Foreskin keratinocyte (primary cell): ENCODE measurements at places on chromosomes 5 and 9.

- DNase-seq, result peak; percentile 65
These were observed 65.4 kb upstream of the C9orf72 start for GRCh38 chr9:27638716-27639115.

GRCh38 chr9:90872835-90873294, 71.2 kb downstream of the SYK start:
- DNase-seq, result no peak

GRCh38 chr9:137114613-137115393, at the start of gene DPP7:
Gene DPP7, minus strand, starts transcription at chr9:137114733. Its CDS starts 20 bp downstream, at chr9:137114713.
- DNase-seq, result no peak

- DNase-seq, result no peak
These were observed 182.0 kb upstream of the PPP1R26 start for GRCh38 chr9:135297456-135298075.

DNA sequence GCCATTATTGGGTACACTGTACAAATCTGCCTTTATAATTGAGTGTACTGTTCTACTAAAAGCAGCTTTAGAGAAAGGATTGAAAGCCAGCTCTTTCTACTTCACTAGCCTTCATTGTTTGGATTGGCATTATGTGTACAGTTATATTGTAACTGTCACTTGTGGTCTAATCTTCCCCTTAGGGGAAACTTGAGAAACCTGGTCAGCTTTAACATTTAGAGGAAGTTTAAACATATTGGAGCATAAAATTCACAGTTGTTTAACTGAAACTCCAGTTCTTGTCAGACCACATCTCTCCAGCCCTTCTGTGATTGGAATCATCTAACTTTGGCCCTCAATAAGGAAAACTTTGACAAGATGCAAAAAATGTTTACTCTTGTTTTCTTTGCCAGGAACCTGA, 24.6 kb downstream of the PIK3R1 start:
- DNase-seq, result no peak

DNA sequence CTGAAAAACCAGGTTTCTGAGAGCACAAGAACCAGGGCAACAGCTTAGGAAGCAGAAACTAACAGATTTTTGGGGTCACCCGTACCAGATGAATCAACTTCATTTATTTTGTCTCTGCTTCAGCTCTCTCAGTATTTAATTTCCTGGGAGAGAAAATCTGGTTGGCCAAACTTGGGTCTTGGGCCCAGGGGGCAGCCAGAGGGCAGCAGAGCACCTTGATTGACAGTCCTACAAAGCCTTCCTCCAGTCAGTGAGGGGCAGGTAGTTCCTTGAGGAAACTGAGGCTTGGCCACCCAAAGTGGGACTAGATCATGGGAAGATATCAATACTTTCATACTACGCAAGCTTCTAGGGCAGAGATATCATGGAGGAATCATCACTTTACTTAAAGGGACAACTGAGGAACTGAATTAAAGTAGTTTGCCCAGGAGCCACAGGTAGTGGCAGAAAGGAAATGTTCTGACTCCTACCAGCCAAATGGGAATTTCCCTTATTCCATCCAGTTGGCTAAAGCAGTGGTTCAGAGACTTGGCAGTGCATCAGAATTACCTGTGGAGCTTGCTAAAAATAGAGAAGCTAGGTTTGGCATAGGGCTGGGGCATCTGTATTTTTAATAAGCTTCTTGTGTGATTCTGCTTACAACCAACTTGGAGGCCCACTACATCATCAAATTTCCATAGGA, 21.5 kb upstream of the ARHGAP26 start:
- peak; percentile 66 for DNase-seq

DNA sequence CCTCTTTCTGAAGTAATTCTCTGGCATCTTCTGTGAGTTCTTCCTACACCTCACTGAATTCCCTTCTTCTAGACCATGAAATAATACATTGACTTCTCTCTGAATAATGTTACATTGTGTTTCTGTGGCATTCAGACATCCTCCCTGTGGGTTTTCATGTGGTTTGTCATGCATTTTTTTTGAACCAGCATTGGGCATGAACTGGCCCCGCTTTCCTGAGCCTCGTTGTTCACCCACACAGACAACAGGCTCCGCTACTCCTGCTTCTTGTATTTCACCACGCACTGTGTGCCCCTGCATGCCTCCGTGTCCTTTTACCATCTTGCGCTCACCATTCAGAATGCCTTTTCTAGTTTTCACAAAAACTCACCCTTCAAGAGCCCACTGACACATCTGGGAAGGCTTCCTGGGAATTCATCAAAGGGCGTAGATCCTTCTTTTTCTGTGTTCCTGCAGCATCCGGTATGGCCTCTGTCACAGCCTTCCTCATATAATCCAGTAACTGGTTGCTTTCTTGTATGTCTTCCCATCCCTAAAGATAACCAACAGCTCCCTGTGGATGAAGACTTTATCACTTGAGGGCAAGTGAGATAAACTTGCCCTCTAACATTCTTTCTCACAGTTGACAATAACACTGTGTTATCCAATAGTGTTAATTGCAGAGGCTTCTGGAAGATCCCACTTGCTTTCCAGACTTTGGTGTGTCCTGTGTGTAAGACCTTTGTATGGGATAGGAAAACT, 51.5 kb upstream of the ADAMTSL1 start:
- DNase-seq, result no peak

DNA sequence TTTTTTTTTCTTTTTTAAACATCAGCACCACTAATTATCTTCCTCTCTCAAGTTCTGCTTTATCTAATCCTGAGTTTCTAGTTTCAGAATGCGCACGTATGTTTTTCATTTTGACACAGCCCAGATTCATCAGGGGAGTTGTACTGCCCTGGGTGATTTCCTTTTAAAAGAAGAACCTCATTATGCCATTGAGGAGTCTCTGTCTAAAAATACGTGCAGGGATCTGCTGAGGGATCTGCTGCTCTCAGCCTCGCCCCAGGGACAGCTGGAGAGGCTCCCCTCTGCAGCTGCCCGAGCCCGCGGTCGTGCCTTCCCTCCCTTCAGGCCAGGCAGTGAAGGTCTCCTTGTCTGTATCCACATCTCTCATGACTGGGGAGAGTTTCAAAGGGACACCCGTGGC, 273.1 kb downstream of the ARHGEF28 start:
- no peak for DNase-seq

DNA sequence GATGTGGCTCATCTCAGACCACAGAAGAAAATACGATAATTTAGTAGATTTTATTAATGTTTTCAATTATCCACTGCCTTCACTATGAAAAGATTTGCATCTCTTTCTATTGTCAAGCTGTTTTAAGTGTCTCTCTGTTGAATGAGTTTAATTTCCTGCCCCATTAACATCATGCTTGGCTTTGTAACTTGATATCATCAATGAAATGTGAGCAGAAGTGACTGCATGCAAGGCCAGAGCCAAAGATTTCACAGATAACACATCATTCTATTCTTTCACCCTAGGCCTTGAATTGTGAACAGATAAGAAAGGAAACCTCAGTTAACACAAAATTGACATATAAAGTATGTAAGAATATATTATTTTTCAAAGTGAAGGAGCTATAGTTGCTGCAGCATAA, 986.4 kb upstream of the CDH18 start:
- DNase-seq, result no peak

DNA sequence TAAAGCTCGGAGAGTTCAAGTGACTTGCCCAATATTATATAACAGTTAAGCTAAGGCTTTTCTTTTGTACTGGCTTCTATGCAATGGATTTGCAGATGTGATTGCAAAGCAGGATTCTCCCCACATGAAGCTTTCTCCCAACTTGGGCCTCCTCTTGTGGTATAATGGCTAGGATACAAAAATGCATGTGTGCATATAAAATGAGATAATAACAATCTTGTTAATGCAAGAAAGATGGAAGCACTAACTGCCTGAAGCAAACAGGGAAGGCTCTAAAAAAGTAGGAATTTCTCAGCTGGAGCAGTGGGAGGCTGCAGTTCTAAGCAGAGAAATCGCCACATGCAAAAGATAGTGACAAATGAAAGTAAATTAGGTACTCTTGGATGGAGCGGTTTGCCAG, 444.2 kb upstream of the RIOK2 start:
- DNase-seq, result no peak

DNA sequence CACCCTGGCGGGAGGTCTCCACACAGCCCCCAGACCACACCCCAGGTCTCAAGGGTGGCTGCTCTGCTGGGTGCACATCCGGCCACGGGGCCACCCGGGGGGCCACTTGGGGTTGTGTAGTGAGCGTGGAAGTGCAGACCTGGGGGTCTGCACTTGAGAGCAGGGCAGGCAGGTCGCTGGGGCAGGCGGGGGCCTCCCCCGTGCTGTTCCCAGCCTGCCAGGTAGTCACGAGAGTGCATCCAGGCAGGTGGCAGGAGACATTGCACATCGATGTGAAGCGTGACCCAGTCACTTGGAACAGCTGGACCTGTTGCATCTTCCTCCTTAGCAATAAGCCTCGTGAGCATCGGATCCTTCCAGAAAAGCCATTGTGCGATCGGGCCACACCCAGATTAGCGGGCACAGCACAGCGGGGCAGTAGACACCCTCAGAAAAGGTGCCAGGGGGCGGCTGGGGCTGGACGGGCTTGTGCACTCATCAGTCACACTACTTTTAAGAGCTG, 4.8 kb upstream of the ENTPD8 start:
- DNase-seq, result no peak

- DNase-seq, result no peak
These were observed 918.9 kb downstream of the DTWD2 start for GRCh38 chr5:118069452-118069851.
